ENCODE measurements at places on chromosomes 2 and 18.
A peak's percentile ranks its signal among the peaks of the same experiment; 100 is the strongest.

DNA sequence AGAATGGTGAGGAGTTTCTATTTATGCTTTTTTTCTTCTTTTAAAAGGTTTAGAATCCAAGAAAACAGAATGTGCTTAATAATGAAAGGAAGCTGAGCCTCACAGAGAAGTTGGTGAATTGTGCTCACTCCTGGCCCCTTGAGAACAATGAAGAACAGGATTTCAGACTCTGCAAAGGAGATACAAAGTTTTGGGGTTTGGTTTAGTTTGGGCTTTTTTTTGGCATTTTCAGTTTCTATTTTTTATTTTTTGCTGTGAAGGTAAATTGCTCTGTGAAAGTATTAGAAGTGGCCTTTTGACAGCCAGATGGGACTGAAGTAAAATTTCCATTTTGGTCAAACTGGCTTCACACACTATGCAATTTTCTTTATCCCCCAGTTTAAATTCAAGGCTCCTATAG is 247.3 kb upstream of the GYPC start:
- no peak for DNase-seq

DNA sequence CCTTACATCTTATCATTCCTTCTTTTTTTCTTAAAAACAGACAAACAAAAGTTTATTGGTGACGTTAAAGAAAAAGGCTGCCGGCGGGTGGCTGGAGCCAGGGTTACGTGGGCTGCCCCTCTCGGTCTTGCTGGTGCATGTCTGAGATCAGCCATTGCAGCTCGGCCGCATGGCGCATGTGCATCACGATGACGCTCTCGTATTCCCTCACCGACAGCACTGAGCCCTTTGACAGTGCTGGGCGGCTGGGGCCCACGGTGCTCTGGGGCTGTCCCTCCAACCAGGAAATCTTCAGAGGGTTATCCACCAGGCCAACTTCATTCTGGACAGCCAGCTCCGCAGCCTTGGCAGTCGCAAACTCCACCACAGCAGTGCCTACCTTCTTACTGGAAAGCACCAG is 1081.8 kb upstream of the TMEFF2 start:
- DNase-seq: no peak

DNA sequence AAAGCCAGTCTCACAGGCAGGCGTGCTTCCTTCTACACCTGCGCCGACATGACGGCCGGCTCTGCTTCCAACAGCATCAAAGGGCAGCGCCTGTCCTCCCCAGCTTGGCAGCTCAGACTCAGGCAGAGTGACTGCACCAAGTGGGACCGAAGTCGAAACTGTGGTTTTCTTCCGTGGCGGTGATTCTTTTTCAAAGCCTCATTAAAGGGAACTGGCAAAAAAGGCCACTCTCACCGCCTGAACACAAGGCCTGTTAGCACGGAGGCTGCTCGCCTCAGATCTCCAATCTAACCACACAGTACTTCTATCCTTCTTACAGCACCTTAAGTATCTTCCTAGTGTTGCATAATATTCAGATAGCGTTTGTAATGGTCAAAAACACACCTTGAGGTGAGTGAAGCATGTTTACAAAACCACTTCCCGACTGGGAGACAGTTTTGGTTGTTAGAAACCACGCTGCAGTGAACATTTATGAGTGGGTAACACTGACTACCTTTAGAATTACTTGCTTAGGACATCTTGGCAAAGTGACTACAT is 236.4 kb downstream of the HDAC4 start:
- peak; percentile 48 for DNase-seq

GRCh38 chr2:71505086-71505769 is 51.9 kb downstream of the DYSF start:
- DNase-seq: no peak

DNA sequence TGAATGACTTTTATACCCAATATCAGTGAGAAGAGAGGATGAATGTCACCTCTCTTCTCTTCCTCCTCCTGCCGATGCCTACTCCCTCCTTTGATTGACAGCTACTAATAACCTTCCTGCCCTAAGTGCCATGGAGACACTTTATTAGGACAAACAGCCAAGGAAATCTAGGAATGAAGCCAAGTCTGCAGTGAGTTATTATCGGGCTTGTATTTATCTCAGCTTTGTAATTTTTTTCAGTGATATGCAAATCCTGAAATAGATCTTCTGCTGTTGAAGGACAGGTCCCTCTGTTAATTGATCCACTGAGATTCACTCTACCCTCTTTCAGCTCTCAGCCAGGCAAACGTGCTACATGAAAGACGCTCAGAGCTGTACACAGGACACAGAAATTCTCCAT is 686.7 kb downstream of the TMEM182 start:
- DNase-seq: no peak

- no peak for DNase-seq
Observed at GRCh38 chr18:6659963-6660725, 69.4 kb upstream of the ARHGAP28 start.
